ENCODE measurements at places on chromosomes 16 and 17.

DNA sequence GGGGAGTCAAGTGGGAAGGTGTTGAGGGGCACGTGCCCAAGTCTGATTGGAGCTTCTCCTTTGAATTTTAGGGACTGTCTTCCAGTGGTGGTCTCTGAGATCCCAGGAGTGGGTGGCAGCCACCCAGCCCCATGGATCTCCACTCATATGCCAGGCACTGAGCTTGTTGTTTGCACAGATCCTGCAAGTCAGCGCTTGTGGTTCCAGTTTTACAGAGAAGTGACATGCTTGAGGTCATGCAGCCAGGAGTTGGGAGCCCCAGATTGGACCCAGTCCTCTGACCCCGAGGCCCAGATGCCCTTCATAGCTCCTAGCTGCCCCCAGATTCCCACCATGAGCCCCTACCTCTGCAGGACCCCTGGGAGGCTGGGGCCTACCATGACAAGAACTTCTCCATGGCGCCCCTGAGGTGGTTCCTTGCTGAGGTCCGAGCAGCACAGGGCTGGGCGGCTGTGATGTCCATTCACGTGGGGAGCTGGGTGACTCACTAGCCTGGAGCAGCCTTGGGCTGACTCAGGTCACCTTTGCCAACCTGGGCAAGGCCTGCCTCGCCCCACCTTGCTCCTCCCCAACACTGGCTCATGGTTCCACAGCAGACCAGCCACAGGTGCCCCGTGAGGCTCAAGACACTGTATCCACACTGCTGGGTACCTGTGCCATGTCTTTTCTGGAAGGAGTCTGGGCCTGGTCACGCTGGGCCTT, 47.4 kb downstream of the RAI1 start:
- no peak for DNase-seq

DNA sequence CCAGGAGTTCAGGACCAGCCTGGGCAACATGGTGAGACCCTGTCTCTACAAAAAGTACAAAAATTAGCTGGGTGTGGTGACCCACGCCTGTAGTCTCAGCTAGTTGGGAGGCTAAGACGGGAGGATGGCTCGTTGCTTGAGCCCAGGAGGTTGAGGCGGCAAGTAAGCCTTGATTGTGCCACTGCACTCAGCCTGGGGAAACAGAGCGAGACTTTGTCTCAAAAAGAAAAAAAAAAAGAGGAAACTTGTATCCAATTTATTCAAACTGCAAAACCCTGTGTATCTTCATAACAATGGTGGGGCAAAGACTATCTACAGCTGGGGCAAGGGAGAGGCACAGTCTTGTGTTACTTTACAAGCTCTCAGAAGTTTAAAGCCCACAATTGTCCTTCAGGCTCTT, 21.5 kb downstream of the GRB7 start:
- no peak for DNase-seq

DNA sequence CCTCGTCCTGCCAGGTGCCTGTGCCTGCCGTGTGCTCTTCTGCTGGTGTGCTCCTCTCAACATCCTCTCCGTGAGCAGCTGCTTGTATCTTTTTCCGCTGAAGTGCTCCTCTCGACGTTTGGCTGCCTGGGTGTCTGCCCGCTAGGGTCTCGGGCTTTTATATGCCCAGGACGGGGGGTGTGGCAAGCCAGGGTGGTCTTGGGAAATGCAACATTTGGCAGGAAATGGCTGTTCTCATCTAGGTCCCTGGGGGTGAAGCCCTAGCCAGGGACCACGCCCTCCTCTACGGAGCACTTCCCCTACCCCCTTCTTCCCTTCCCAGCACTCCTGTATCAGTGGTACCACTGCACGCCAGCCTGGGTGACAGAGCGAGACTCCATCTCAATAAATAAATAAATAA, 49.4 kb downstream of the IQCK start:
- DNase-seq: no peak

GRCh38 chr17:39916918-39917317, 1.5 kb downstream of the GSDMB start:
- no peak for DNase-seq

GRCh38 chr16:51937771-51938170, 609.2 kb downstream of the TOX3 start:
- no peak for DNase-seq

GRCh38 chr17:77841742-77842527, 116.6 kb upstream of the TNRC6C start:
- no peak for DNase-seq

GRCh38 chr16:23802776-23803175, 33.0 kb upstream of the PRKCB start:
- no peak for DNase-seq

DNA sequence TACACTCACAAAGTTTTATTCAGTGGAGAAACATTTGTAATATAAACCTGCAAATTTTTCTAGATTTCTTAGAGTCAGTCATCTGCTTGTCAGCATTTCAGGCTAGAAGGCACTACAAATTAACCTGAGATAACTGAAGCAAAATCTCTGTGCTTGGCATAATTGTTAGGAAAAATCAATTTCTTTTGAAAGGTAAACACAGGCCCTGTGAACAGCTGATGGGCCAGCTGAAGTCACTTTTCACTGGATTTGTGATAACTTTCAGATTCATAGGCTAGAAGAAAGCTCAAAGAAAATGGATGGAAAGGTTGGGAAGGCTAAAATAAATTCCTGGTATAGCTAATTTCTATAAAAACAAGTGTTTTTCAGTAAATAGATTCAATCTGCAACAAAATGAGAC, 34.0 kb upstream of the SLC6A2 start:
- DNase-seq: no peak

- DNase-seq: no peak
Observed at GRCh38 chr16:28532940-28533647, 5.7 kb downstream of the NUPR1 start.

DNA sequence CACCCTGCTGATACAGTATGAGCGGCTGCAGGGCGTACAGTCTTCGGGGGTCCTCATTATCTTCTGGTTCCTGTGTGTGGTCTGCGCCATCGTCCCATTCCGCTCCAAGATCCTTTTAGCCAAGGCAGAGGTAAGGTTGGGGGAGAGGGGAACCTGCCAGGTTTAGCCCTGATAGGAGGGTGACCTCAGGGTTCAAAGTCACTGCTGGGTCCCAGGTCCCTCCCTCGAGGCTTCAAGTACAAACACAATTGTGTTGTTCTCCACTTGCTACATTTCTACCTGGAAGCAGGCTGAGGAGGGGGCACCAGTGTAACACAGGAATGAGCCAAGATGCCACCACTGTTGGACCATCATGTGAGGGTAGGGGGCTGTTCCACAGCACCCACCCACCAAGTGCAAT, 22.4 kb downstream of the ABCC3 start:
- DNase-seq: no peak

DNA sequence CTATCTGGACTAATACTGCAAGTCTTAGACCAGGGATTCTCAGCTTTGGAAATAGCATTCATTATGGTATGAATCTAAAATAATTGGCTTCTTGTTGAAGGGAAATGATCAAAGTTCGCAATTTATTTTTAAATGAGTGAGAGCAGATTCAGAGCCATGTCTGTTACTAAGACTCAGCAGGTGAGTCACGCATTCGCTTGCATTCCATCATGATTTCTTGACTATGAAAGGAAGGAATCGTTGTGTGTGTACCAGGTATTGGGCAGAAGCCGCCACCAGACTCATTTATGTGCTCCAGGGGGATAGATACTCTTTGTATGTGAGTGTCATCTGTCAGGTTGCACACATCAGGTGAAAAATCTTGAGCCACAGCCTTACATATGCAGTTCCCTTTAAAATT, 10.8 kb downstream of the GSG1L2 start:
- DNase-seq: no peak

DNA sequence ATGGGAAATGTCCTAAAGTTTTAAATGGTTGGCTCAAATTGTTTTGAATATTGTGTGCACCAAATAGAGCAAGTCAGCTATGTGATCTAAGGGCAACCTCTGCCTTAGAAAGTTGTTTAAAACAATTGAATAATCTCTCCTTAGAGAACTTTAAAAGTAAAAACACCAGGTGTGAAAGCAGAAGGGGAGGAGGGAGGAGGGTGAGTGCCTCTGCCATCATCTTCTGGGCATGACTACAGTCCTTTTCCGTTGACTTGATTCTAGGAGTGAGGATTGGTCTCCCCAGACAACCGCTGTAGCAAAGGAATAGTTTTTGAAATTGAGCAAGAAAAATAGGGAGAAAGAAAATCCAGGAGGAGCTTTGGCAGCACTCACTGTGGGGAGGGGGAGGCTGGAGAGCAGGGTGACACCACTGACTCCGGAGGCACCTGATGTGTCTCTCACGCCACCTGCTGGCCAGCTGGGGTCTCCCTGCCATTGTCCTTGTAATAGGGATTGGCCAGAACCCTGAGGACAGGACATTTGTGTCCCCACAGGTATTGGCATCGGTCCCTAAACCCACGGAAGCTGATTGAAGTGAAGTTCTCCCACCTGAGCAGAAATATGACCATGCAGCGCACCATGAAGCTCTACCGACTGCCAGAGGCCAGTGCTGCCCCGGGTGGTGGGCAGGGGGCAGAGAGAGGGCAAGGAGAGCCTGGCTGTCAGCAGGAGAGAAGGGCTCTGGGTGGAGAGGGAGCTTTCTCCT, 33.3 kb downstream of the PLCD3 start:
- peak; percentile 71 for DNase-seq

- no peak for DNase-seq
Observed at GRCh38 chr17:30780343-30780742, 44.1 kb downstream of the CRLF3 start.

DNA sequence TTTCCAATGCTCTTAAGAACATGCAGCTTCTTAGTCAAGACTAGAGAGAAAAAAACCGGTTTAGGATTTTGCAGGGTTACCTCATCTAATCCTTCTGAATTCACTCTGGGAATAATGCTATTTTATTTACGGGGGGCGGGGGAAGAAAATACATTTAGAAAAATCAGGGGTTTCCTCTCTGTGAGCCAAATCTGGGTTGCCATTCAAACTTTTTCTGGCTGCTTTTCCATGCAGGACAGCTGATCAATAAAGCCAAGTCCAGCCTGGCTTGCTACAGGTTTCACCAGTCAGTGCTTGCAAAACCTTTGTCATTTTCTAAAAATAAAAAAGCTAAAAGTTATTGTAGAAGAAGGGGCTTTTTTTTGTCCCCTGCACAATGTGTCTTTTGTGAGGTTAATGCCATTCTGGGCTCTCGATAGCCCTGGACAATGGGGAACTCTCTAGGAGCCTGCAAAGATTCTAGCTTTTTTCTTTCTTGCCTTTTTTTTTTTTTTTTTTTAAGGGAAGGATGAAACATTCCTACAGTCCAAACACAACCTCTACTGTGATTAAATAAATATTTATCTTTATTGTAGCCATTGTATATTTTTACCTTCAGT, 13.1 kb upstream of the ZFHX3 start:
- DNase-seq: no peak

- no peak for DNase-seq
Observed at GRCh38 chr16:4744555-4745273, 10.4 kb downstream of the DNAAF8 start.

DNA sequence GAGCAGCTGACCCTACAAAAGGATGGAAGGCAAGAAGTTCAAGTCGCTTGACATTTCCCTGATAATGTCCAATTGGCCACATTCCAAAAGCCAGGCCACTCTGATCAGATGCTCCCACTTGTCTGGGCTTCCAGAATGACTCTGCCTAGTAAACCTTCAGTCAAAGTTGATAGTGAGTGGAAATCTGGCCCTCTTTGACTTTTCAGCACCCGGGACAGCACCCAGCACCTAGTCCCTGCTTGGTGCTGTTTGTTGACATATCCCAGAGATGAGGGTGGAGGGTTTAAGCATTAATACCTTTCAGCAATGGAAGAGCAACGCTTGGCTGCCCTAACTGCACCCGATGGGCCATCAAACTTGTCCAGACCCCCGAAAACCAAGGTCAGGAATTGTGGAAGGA, 131.3 kb downstream of the AIPL1 start:
- DNase-seq: no peak

- no peak for DNase-seq
Observed at GRCh38 chr17:77271411-77271810, 130.6 kb downstream of the SEC14L1 start.

DNA sequence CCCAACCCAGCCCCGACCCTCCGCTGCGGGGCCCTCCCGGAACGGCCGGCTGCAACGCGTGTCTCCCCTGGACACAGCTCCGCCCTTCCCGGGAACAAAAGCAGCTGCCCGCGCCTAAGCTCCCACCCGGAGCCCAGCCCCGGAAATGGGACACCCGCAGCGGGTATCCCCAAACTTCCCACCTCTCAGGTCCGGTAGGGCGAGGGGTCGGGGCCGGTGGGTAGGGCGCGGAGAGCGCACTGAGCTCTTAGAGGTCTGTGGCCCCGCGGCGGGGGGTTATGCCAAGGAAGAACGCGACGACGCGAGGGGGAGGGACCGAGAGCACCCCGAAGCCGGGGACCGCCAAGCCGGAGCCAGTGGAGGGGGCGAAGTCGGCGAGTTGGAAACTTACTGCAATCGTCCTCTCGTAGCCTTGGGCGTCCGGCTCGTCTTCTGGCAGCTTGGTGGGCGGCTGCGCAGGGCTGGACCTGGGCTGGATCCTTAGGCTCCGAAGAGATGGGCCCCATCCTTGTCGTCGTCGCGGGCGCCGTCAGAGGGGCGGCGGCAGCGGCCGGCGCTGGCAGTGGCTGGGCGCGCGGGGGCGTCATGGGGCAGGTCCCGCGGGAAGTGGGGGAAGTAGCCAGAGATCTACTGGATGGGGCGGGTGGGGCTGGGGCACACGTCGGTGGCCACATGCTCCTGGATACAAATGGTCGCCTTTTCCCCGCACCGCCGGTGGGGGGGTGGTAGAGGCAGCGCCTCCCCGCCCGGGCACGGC, 6.9 kb downstream of the USP6 start:
- no peak for DNase-seq

DNA sequence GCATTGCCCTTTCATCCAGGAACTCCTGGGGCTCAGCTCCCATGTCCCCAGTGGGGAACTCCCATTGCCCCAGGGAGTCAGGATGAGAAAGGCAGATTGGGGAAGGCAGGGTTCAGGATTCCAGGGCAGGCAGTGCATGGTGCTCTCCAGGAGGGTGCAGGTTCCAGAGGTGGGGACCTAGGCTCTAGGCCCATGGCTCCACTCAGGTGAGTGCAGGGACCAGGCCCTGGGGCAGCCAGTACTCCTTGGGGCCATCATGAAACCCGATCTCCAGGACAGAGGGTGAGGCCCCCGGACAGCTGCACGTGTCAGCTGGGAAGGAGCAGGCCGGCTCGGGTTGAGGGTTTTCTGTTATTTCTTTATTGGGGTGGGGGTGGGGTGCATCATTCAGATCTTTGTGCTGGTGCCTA, 1.3 kb upstream of the MTSS2 start:
- no peak for DNase-seq

DNA sequence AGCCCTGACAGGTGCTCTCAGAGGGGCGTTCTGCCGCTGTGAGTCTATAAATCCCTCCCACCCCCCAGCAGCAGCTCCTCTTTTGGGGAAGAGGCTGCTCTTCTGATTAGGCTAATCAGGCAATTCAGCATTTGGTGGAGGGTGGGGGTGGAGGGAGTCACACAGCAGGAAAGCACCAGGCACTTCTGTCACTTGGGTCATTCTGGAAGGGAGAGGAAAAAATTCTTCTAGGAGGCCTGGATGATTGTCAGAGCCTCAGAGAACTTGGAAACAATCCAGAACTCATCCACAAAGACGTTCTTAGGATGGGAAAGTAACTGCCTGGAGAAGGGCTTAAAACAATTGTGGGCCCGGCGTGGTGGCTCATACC, 7.3 kb upstream of the SSTR2 start:
- no peak for DNase-seq

Data from T-helper 9 cell (primary cell).